ENCODE measurements at places on chromosomes 5 and 9.
A peak's percentile ranks its signal among the peaks of the same experiment; 100 is the strongest.

DNA sequence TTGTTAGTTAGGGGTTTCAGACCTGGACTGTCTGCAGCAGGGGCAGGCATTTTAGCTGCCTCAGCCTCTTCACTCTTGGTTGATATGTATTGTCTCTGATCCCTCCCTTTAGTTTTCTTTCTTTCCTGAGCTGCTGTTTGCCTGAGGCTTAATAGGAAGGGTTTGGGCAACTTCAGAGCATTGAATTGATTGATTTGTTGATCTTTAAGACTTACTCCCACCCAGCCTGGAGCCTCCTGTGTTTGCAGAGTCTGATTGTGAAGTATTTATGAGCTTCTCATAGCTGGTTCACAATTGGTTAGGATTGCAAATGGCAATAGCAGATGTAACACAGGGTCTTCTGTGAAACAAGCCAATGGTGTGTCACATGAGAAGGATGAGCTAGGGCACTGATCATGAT is 671.8 kb upstream of the SEMA6A start:
- no peak for DNase-seq

DNA sequence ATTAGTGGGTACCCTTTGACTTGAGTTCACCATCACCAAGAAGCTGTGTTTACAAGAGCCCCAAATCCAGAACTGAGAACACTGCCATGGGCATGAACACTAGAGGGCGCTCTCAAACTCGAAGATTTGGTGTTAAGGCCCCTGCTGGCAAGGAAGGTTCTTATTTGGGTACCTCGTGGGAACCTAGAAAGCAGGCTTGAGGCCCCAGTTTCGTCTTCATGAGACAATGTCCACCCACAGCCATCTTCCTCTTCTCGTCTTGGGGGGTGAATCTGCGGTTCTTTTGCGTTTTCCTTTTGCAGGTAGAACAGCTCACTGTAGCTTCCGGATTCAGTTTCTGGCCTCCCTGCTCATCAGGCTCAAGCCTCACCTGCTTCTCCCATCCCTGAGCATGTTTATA is 184.0 kb downstream of the SEMA5A start:
- peak; percentile 60 for DNase-seq

DNA sequence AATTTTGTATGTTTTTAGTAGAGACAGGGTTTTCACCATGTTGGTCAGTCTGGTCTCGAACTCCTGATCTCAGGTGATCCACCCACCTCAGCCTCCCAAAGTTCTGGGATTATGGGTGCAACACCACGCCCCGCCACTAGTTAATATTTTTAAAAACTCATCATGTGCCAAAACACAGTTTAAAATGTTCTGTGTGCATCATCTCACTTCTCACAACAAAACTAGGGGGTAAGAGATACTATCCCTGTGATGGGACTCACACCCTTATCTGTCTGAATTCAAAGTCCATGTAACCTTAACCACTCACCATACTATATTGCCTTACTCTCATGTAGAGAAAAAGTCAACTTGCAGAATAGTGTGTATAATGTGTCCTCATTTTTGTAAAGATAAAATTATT is 2.6 kb downstream of the PKD2L2 start:
- DNase-seq, result no peak

- DNase-seq, result no peak
These were observed 7.6 kb upstream of the TTLL11 start for GRCh38 chr9:122100756-122101155.

GRCh38 chr9:134458207-134459108 is 132.2 kb downstream of the RXRA start:
- no peak for DNase-seq

DNA sequence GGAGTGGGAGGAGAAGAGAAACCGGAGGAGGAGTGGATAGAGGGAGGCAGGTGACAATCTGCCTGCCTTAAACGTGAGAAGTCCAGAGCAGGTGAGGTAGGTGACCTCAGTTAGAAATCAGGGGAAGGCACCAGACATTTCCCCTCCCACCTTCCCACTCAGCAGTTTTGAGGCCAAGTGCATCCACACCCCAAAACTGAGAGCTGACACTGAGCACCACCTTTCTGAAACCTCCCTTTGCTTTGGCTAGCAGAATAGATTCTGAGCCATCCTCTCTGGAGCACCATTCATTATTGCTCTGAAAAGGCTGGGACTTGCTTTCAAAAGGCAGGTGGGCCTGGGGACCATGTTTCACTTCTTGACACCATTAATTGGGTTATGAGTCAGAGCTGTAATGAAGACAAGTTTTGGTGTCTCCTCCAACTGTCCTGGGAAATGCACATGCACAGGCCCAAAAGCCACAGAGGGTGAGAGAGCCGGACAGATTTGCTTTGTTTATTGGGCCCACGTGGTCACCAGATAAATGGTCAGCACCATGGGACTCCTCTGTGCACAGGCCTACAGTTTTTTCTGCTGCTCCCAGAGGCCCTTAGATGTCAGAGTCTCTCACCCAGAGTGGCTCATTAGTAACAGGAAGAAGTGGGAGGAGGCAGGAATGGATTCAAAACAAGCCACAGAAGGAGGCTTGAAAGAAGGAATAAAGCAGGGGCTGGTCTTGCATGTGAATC is 314.7 kb downstream of the TLE1 start:
- no peak for DNase-seq

DNA sequence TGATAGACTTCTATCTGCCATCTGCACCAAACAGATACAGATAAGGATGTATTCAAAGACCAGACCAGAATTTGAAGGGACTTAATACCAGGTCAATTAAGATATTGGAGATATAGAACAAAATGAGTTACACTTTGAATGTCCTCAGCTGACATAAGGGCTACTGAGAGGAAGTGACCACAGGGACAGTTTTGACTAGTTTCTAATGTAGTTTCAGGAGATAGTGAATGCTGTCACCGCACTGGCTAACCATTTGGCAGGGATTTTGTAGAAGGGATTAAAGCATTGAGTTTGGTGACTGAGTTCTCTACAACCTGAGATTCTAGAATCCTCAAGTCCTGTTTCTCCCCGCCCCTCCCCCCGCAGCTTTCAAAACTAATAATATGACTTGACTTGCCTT is 22.7 kb downstream of the CCNH start:
- no peak for DNase-seq

DNA sequence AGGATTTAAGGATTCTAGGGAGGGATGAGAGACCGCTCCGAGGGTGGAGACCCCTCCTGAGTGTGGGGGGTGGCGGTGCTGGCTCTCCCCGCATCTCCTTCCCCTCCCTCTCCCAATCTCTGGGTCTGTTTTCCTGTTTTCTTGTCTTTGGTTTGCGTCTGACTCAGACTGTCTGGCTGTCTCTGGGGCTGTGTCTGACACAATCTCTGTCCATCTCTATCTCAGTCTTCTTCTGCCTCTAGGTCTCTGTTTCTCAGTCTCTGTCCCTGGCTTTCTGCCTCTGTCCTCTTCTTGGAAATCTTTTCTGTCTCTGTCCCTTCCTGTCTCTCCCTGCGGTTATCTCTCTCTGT is 196 bp upstream of the GRM6 start:
- no peak for DNase-seq

GRCh38 chr9:108835831-108836230 is 20.0 kb downstream of the ACTL7B start:
- DNase-seq, result no peak

- DNase-seq, result no peak
These were observed 4.1 kb downstream of the DENND1A start for GRCh38 chr9:123925819-123926218.

DNA sequence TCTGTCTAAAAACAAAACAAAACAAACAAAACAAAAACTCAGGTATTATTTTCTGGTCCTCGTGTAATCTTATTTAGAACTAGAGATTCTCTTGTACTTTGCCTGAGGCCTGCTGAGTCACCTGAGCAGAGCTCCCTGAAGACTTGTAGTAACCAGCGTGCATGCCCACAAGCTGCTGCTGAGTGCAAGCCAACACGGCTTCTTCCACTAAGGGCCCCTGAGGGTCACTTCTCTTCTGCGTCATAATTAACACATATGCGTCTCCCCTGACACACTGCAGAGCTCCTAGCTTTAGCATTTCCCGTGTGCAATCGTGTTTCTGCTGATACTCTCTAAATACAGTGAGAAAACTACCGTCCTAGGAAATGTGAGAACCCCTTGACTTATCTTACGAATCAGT is 10.9 kb upstream of the NDFIP1 start:
- no peak for DNase-seq

DNA sequence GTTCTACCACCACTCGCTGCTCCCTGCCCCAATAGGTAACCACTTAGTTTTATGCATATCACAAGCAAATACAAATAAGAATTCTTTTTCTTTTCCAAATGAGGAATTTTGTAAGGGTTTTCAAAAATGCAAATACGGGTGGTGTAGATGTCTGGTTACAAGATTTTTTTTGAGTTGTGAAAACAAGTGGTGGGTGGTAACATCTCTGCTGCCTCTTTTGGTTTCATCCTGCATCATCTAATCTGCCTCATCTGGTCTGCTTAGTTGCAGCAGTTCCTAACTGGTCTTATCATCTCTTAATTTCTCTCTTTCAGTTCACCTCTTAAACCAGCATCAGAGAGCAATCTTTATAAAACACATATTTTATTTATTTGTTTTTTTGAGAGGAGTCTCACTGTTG is 5.3 kb downstream of the NFX1 start:
- DNase-seq, result no peak

DNA sequence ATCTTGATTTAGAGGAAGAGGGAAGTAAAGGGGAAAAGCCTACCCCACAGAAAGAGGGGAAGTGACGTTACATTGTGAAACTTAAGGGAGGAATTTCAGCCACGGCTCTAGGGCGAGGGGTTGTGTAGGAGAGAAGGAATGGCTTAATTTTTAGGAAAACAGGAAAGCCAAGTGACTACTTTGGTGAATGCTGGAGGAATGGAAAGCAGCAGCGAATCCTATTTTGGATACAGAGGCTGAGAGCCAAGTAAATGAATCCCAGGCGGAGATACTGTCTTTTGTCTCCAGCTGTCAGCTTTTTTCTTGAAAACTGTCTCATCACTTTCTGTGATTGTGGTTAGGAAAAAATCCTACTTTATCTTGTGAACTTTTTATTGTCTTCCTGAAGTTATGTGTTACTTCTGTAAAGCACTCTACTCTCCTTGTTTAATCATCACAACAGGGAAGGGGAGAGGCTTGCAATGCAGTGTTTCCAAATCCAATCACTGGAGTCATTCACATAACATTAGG is 188.4 kb downstream of the TSSK1B start:
- no peak for DNase-seq

DNA sequence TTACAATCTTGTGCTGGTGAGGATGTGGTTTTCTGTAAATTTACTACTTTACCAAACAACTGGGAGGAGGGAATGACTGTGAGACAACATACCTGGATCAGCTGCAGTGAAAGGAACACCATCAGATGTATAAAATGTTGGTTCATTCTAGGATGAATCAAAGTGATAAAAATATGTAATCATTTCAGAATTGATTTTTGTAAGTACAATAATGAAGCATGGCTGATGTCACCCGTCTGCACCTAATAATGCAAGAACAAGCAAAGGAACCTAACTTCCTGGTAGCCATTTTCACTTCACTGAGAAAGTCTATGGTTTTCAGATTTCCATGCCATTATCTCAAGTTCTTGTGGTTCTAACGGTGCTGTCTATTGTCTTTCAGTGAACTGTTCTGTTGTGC is 18.7 kb upstream of the C5orf34 start:
- no peak for DNase-seq

DNA sequence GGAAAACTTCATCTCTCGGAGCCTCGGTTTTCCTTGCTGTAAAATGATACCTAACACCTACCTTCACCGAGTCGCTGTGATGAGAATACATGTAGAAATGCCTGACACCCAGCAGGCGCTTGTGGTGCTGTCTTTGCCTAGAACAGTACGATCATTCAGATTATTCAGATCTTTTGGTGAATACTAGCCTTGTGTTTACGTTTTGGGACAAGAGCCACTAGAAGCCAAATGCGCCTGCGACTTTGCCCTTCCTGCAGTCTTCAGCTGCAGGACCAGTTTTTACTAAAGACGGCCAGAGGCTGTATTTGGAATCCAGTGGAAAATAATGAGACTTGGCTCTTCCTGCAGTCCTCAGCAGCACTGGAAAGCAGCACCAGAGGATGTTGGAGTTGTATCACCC is 189.6 kb downstream of the TRIO start:
- no peak for DNase-seq

DNA sequence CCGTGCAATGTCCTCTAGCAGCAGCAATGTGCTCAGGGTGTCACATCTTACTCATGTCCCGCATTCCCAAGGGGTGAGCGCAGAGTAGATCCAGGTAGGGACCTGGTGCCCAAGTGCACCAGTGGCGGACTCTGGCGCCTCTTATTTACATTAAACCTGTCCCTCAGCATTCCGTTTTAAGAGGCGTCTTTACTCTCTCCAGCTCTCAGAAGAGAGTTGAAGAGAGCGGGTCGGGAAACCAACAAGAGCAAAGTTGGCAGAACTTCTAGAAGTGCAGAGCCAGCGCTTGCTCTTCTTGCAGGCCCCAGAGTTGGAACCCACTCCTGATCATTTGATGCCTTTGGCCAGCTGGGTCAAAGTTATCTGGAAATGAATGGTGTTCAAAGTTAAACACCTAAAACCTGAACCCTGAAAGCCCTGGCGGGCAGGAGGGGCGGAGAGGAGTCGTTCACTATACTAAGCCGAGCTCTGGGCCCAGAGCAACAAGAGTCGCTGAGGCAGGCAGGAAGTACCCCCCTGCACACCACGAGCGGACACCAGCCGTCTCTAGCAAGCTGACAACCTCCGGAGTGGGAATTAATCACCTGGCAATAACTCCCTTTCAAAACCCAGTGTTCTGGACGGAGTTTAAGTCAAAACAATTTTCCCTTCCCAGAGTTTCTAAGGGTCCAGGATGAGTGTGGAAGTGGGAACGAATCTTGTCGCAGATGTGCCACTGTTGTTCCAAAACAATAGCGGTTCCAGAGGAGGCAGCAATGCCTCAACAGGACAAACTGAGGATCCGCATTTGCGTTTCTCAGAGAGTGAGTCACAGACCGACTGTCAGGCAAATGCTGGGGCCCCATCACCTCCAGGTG is 122.8 kb downstream of the TMEM161B start:
- DNase-seq, result no peak

DNA sequence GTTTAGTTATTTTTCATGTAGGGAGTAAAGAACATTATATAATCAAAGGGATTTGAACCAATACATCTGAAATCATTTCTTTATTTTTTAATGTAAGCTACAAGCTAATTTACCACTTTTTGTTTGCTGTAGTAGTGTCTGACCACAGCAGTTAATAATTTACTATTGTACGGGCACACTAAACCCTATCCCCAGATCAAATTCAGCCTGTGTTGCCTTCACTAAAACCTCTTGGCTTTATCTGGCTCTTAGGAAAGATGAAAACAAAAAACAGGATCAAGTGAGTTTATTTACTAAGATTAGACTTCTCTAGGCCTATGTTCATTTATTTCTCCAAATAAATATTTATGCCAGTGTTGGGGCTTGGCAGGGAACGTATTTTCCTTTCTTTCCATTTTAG is 384.1 kb downstream of the EBF1 start:
- DNase-seq, result no peak

- no peak for DNase-seq
These were observed 47.7 kb downstream of the SIL1 start for GRCh38 chr5:139150367-139150999.

GRCh38 chr9:130824643-130825350 is 10.3 kb upstream of the ABL1 start:
- peak; percentile 75 for DNase-seq
